ENCODE measurements at places on chromosomes 6 and 20.
A peak's percentile ranks its signal among the peaks of the same experiment; 100 is the strongest.

DNA sequence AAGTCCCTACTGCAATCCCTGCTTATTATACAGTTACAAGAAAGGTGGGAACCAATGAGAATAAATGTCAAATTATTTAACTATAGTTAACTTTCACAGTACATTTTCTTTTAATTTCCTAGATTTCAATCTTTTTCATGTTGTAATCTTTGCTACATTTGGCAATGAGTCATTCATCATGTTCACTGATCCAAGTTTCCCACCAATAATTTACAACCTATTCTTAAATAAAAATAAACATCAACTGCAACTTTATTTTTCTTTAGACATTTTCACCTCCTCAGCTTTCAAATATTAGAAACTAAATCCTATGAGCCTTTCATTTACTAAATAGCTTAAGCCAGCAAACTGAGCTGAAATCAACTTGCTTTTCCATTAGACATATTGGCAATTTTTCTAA lies 541.3 kb upstream of the BTBD3 start:
- peak; percentile 50 for DNase-seq

DNA sequence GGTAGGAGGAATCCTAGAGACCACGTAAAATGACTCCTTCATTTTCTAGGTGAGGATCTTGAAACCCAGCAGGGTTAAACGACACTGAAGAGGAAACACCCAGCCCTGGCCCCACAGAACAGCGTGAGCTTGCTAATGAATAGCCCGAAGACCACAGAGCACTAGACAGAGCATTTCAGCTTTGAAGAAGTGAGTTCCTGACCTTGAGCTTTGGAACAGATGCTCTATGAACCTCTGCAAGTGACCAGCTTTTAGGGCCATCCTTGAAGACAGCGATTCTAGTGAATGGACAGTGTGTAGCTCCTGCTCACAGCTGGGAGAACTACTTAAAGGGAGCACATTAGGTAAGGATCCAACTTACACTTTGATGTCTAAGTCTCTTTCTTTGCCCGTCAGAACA lies 74.0 kb upstream of the FRMD1 start:
- no peak for DNase-seq

GRCh38 chr6:167660944-167661551 lies 165.7 kb upstream of the AFDN start:
- no peak for DNase-seq

DNA sequence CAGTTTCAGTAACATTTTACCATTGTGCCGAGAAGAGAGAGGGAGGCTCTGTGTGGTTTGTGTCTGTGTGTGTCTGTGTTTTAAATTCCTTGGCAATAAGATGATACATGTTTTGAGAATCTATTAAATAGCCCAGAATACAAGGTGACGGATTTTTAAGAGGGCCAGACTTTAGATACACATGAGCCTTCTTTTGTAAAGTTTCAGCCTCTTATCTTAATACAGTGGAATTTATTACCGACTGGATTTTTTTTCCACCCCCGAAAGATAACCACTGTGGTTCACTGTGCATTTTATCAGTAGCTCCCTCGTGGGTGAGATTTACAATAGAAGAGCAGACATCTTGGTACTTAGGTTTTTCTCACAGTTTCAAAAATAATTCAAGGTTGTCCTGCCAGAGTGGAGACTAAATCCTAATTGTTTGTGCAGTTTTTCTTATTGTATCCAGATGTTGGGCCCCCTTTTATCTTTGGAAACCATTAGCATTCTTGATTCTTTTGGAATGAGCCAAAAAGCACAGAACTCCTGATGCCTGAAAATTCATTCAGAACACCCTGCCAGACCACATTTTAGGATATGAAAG lies 49.9 kb downstream of the STK4 start:
- peak; percentile 45 for DNase-seq

DNA sequence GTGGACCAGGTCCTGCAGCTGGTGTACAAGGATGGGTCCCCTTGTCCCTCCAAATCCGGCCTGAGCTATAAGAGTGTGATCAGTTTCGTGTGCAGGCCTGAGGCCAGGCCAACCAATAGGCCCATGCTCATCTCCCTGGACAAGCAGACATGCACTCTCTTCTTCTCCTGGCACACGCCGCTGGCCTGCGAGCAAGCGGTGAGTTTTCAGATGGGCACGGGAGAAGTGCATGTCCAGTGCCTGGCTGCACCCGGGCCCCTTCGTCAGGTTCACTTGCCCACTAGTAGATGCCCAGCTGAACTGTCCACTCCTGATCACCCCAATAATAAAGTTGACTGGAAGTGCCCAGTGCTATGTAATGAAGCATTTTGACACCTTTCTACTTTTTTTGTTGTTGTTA lies 48.3 kb upstream of the SLC22A1 start:
- DNase-seq, result no peak

DNA sequence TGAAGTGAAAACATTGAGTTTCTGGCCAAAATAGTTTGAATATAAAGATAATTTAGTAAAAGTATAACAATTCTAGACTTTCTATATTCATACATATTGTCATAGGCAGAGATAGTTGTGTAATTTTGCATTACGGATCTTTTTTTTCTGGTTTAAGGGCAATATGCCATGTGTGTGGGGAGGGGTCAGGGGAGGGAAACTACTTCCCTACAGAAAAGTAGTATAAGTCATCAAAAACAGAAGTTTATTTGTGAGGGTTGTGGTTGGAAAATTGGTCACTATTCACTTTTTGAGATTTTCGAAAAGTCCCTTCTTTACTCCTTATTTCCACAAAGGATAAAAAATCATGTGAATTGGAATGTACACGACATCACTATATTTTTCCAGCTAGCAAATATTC lies 288.2 kb upstream of the PREP start:
- no peak for DNase-seq

DNA sequence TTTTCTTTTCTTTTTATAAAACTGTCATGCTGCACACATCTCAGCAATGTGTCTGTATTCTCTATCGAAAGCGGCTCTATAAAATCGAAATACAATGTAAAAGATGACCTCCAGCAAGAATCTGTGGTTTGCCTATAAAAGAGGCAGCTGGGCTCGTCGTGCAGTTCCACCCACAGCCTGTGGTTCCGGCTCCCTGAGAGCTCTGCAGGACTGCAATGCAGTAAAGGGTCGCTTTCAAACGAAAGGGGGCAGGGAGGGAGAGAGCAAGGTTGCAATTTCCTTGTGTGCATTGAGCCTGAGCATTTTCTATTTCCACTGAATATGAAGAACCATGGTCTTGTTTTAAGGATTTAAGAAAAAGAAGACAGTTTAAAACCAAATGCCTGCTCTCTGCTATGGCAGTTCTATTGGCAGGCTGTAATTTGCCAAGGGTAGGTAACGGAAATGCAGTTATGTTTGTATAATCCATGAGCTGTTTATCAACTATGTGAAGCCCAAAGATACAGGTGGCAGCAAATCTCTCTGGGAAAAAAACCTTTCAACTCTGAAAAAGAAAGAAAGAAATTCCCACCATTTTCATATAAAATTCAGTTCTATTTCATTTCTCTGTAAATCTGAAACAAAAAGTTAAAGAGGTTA lies 236.5 kb downstream of the HACE1 start:
- peak; percentile 24 for DNase-seq

Data from choroid plexus epithelial cell (primary cell).